ENCODE measurements at places on chromosomes 7 and 10.

DNA sequence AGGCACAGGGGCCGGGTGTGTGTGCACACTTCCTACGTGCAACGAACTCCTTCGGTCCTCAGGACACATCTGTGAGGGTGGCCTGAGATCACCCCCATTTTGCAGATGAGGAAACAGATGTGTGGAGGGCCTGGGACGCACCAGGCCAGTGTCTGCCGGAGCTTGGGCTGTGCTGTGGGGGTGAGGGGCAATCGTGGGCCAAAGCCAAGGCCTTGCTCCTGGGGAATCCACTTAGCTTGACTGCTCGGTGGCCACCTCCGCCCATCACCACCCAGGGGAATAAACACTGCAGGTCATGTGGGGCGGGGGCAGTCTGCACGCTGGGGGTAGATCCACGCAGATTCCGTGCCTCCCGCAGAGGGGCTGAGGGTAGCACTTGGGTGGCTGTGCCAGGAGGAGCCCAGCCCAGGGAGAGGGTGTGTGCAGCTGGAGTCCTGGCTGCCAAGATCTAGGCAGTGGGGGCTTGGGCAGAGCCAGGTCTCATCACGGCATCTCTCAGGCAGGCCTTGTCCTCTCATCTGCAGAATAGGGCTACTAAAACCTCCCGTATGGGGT lies 70.8 kb upstream of the EN2 start:
- no peak for DNase-seq

- peak; percentile 95 for DNase-seq
These were observed 26.2 kb upstream of the PRPF18 start for GRCh38 chr10:13560597-13560996.

GRCh38 chr10:66521506-66521905 lies 404.3 kb upstream of the LRRTM3 start:
- DNase-seq = no peak

GRCh38 chr7:94266238-94266644 lies 128.5 kb upstream of the COL1A2 start:
- DNase-seq = no peak

GRCh38 chr10:118746246-118746645 lies 8.5 kb downstream of the CACUL1 start:
- no peak for DNase-seq

- no peak for DNase-seq
These were observed 25.0 kb upstream of the PODXL start for GRCh38 chr7:131581241-131582051.

GRCh38 chr7:131355917-131356777 lies 28.5 kb downstream of the MKLN1 start:
- DNase-seq = no peak

GRCh38 chr10:60964257-60965235 lies 20.6 kb upstream of the RHOBTB1 start:
- peak; percentile 98 for DNase-seq

GRCh38 chr10:113056030-113056429 lies 106.0 kb downstream of the TCF7L2 start:
- no peak for DNase-seq

- no peak for DNase-seq
These were observed 96.6 kb downstream of the TPST1 start for GRCh38 chr7:66301737-66302136.

Data from kidney glomerular epithelial cell (primary cell).